ENCODE measurements at places on chromosomes 13 and 19. TPM values are rescaled to one million over a fixed set of nuclear protein-coding genes. Genes with fewer than 3 reads are reported as not detected.

SLC10A2 gene
- total RNA-seq, result not detected

STOML3 gene
- not detected for total RNA-seq

GRCh38 chr19:31911577-31911976, 433.8 kb upstream of the ZNF507 start:
- DNase-seq, result no peak

- DNase-seq, result no peak
Measured at GRCh38 chr19:41694196-41694595, 6.1 kb upstream of the CEACAM7 start.

- peak; percentile 69 for DNase-seq
Measured at GRCh38 chr19:289651-290371, 1.4 kb downstream of the PLPP2 start.

- DNase-seq, result no peak
Measured at GRCh38 chr13:50158385-50159165, 143.3 kb downstream of the KCNRG start.

DNA sequence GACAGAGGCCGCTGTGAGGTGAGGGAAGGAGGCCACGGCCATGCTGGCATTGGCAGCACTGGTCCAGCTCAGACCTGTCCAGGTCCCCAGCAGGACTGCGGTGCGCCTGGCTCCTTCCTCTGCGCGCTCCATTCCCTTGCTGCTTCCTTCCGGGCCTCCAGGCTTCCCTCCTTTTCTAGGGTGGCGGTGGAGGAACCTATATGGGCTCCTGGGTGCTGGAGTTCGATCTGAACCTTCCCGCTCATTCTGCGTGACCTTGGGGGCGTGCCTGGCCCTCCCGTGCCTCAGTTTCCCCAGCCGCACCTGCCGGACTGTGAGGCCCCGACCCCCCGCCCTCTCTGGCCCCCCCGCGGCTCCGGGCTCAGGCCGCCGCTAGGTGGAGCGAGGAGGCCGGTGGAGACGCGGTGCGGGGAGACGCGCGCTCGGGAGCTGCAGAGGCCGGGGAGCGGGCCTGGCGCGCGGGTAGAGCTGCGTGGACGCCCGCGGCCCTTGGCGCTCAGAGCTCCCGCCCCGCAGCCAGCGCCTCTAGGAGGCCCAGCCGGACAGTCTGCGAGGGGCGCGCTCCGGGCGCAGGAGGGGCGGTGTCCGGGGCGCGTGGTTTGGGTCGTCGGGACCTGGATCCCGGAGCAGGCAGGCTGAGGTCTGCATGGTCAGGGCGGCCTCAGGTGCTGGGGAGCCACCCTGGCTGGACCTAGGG, 29.9 kb downstream of the EFNA2 start:
- peak; percentile 71 for DNase-seq

DNA sequence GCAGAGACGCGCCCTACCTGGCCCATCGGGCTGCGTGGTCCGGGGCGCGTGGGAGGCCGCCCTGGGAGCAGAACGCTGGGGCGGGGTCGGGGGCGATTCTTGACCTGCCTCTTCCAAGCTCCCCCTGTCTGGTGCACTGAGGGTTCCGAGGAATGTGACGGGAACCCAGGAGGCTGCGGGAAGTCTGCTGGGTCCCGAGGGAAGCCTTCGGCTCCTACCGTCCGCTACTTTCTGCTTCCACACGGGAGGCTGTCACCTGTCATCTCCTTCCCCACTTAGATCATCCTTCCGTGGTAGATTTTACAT, 781 bp upstream of the SPRYD7 start:
- no peak for DNase-seq

DNA sequence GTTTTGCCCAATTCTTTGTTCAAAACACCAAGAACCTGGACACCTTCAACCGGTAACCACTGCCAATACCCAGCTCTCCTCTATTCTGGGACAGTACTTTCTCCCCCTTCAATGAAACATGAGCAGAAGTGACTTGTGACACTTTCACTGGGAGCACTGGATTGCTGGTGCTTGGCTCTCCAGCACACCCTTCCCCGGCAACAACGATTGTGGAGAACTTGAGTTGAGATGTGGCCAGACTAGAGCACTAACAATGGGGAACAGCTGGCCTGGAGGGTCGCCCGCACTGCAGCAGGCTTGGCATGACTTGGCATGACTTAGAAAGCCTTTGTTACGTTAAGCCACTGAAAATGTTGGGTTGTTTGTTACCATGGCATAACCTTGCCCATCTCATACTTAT, 7.5 kb upstream of the B3GLCT start:
- DNase-seq, result no peak

DNA sequence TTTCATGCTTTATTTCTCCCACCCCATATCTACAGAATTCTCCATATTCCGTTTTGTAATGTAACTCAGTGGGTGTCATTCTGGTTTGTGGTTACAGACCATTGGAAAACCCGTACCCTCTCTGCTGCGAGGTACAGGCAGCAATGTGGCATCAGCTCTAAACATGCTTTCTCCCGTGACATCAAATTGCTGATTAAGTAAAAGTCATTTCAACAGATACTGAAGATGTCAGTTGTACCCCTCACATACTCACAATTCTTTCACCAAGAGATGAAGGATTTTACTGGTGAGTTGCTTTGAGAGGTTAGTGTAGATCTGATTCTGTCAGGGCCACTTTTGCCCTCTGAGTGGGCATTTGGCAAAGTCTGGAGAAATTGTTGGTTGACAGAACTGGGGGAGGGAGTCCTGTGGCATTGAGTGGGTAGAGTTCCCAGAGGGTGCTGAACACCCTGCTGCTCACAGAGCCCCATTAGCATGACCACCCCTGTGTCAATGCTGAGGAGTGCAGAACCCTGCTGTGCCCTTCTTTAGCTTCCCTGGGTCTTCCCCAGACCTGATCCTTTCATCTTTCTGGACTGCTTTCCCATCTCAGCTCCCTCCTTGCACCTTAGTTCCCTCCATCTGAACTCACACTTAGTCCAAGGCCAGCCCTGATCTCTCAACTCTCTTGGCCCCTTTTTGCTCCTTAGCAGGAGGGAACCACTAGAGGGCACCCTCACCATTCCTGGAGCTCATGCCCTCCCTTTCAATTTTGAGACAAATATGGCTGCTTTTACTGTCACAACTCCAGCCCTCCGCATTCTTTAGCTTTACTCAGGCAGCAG, 39.9 kb upstream of the CEACAM8 start:
- peak; percentile 77 for DNase-seq
